ENCODE measurements at places on chromosomes 1 and 21.
A peak's percentile ranks its signal among the peaks of the same experiment; 100 is the strongest.

- no peak for DNase-seq
Observed at GRCh38 chr1:102472520-102472919, 475.8 kb upstream of the OLFM3 start.

DNA sequence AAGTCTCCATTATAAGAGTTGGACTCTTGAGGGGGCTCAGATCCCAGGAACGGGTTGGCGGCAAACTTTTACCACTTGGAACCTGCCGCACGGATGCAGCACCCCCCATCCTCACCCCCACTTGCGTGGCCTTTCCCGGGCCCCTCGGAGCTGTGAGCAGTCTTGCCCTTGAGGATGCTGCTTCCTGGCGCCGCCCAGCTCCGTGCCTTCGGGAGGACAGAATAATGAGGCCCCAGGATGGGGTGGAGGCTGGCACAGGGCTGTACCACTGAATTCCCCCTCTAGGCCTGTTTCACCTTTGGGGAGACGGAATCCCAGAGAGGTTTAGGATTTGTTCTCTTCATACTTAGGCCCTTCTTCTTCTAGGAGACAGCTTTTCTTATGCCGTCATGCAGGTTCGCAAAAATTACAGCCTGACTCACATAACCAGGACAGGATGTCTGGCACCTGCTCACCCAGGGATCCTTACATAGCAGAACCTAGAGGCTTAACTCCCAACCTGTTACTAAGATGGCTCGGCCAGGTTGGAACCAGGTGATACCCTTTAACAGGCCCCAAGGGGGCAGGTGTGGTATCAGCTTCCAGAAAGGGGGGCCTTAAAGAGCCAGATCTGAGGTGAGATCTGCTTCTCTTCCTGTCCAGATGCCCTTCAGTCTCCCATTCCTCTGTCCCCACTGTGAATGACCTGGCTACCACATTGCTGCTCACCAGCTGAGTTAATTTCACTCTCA, 1.5 kb downstream of the TRNP1 start:
- no peak for DNase-seq

DNA sequence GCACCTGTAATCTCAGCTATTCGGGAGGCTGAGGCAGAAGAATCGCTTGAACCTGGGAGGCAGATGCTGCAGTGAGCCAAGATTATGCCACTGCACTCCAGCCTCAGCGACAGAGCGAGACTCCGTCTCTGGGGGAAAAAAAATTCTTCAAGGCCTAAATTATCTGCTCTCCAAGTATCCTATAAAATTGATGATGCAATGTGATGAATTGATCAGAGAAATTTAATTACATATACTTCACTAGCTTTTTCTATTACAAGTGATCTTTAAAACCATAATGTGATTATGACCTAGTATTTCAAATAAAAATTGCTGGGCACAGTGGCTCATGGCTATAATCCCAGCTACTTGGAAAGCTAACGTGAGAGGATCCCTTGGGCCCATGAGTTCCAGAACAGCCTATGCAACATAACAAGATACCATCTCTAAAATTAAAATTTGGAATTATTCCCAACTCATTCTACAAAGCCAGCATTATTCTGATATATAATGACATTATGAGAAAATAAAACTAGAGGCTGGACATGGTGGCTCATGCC, 43.7 kb downstream of the ARID4B start:
- no peak for DNase-seq

- DNase-seq: no peak
Observed at GRCh38 chr1:12521096-12521495, 96.9 kb downstream of the DHRS3 start.

GRCh38 chr1:36367798-36368197, 17.9 kb downstream of the STK40 start:
- DNase-seq: no peak

DNA sequence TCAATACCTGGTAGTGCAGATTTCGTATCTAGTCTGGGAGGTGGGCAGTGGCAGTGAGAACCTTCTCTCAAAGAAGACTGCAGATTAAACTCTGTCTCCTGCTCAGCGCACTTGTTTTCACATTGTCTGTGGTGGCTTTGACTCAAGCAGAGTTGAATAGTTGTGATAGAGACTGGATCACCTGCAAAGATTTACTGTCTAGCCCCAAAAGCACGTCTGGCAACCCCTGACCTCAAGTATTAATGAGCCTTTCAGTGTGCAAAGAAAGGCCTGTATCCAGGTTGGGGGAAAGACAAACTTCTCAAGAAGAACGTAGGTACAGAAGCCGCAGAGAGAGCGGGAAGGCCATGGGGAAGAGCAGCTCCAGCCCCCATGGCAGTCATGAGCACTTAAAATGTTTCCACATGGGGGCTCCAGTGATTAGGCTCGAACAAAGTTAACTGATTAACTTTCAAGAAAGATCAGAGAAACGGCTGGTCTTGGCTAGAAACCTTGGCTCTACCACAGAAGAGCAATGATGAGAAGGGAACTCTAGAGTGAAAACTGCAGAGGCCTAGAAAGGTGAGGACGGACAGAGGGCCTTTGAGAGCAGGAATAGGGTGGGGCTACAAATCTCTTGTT, 15.2 kb downstream of the HENMT1 start:
- DNase-seq: no peak

- DNase-seq: no peak
Observed at GRCh38 chr1:36735436-36735835, 252.7 kb upstream of the CSF3R start.

GRCh38 chr1:200351826-200352549, 57.8 kb downstream of the ZNF281 start:
- DNase-seq: peak; percentile 90

DNA sequence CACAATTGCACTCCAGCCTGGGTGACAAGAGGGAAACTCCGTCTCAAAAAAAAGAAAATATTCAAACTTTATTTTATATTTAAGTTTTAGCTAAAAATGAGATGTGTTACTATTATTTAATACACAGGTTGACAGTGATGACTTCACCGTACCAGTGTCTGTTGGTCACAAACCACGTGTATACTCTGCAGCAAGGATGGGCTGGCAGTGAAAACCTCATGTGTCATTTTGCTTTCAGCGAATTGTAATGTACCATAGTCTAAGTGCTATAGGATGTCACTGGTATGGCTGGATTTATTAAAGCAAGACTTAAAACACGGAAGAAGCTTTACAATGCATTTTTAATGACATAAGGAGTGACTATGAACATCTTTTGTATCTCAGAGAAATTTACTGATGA, 28.1 kb upstream of the NHLH2 start:
- no peak for DNase-seq

GRCh38 chr1:64523413-64524337, 53.7 kb downstream of the CACHD1 start:
- DNase-seq: no peak

- no peak for DNase-seq
Observed at GRCh38 chr1:208437401-208437800, 193.2 kb upstream of the PLXNA2 start.

- DNase-seq: no peak
Observed at GRCh38 chr1:186102107-186102506, 272.9 kb downstream of the TPR start.

- no peak for DNase-seq
Observed at GRCh38 chr1:207101720-207102119, 2.3 kb upstream of the C4BPA start.

- no peak for DNase-seq
Observed at GRCh38 chr1:208172423-208173145, 71.6 kb downstream of the PLXNA2 start.

DNA sequence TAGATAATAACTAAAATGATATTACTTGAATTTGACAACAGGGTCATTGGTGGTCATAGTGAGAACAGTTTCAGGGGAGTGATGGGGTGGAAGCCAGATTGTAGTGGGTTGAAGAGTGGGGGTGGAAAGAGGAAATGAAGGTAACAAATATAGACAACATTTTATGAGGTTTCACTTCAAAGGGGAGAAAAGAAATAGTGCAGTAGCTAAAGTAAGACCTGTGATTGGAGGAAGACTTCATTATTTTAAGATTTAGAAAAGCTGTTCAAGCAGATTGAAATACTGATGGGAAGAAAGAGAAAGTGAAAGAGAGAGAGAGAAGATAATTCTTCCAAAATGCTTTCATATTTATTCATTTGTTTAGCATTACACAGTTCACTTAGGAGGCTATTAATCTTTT, 52.0 kb upstream of the KCNA3 start:
- no peak for DNase-seq

DNA sequence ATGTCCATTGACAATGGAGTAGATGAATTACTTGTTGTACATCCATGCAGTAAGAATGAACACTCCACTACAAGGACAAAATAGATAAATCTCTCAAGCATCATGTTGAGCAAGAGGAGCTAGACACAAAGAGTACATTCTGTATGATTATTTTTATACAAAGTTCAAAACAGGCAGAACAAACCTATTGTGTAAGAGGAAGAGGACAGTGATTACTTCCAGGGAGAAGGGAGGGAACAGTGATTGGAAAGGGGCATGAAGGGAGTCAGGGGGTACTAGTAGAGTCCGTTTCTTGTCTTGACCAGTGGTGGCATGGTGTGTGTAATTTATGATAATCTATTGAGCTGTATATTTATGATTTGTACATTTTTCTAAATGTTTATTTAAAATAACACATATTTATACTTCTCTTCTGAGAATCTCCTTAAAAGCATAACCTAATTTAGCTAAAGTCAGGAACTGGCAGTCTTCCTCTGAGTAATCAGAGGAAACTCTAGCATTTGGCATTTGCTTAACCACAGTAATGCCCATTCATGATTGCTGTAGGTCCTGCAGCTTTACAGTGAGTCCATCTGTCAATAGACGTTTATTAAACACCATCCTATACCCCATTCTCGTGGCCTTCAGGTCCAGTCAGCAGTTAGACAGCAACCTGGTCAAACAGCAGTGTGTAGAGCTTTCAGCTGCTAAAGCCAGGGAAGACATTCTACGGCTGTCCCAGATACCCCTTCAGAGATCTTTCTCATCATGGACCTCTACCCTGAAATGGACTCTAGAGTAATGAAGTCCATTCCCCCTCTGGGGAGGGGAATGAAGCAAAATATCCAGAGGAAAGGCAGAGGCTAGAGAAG, 114.1 kb upstream of the GALNT2 start:
- no peak for DNase-seq

DNA sequence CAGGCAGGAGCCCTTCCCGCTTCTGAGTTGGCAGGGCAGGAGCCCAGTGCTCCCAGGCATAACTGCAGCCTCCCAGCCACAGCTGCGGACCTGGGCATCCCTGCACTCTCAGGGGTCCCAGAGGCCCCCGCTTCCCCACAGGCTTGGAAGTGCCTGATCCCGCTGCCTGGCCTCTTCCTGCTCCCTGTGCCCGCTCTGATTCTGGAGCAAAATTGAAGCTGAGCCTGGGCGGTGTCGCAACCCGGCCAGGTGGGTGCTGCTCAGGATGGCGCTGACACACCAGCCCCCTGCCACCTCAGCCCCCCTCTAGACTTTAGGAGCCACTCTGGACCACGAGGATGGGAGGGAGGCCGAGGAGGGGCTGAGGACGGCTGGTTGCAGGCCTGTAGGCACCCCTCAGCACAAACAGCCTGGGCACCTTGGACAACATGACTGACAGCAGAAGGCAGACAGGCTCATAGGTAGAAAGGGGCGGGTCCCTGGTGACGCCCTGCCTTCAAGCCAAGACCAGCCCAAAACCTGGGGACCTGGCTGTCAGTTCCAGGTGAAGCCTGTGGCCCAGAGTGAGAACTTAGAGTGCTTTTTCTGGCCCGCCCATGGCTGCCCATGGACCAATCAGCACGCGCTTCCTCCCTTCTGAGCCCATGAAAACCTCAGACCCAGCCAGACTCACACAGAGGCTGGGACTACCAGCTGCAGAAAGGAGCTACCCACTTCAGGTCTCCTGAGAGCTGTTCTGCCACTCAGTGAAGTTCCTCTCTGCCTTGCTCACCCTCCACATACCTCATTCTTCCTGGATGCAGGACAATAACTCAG, 7.2 kb downstream of the HLCS start:
- no peak for DNase-seq

DNA sequence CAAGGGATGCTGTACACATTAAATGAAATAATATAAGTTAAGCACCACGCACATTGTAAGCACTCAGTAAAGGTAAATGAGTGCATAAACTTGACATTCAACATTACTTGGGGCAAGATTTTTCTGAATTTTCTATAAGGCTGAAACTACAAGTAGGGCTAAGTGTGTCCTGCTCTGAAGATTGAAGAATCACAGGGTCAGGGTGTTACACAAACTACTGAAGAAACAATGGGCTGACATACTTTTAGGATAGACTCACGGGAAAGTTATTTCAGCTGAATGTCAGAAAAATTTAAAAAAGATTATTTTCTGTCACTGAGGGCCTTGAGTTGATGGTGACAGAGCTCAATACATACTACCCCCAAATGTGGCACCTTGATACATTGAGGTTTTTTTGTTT, 644.2 kb upstream of the PLXNA2 start:
- DNase-seq: no peak

GRCh38 chr1:210464519-210465039, 135.9 kb downstream of the HHAT start:
- no peak for DNase-seq

DNA sequence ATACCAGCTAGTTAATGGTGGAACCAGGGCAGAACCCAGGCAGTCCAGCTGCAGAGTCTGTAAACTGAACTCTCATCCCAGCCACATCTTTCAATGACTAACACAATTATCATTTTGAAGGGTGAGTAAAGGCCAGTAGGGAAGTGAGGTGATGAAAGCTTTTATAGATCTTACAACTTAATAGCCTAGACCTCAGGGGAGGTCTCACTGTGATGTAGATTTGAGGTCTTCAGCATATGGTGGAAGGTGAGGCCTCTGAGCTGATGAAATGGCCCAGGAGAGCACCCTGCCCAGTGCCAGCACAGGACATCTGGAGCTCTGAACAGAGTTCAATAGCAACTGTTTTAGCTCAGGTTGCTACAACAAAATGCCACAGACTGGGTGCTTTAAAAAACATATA, 44.8 kb upstream of the POU2F1 start:
- DNase-seq: no peak

DNA sequence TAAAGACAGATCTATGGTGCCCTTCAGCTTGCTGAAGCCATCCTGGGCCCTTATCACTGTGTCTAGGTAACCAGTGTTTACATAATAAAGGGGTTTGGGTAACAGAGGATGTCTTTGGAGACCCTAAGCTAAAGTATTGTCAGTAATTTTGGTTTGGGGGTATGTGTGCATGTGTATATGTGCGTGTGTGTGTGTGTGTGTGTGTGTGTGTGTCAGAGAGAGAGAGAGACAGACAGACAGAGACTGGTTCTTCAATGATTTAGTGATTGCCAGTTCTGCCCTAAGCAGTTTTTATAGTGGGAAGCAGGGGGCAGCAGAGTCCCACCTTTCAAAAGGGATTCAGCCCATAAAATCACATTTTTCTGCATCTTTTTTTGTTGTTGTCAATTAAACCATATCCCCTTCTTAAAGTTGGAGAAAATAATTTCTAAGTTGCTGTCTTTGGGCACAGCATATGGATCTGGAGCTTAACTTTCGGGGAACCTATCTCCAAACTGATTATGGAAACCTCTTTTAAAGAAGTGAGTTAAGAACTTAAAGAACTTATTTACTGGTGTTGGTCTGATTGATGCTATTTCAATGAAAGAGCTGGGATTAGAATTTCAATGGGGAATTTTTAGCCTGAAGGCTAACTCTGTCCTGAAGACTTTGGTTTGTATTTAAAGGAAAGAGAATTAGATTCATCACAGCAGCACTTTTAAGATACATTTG, 51.1 kb downstream of the ZNF326 start:
- DNase-seq: no peak
